ENCODE measurements at places on chromosomes 1 and 21.
A peak's percentile ranks its signal among the peaks of the same experiment; 100 is the strongest.

- peak; percentile 92 for DNase-seq
Measured at GRCh38 chr21:29145354-29145782, 14.9 kb downstream of the MAP3K7CL start.

DNA sequence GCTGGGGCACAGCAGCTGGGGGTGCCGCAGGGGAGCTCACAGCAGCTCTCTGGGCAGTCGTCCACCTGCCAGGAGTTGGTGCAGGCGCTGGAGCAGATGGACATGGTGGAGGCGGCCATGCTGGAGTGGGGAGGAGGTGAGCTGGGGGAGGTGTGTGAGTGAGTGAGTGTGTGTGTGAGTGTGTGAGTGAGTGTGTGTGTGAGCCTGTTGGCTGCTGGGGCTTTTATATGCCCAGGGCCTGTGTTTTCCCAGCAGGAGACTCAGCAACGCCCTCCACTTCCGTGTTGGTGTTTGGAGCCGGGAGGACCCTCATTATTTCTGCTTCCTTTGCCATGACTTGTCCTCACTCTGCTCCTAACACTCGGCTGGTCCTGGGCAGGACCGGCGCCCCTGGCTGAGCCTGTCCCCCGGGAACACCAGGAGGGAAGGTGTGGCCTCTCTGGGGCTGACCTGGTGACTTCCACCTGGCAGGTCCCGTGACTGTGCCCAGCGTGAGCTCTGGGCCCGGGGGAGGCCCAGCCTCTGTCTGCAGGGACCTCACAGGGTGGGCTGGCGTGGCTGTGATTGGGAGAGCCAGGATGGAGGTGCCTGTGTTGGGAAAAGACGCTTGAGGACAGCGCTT lies at the start of gene KRTAP10-2:
Gene KRTAP10-2, minus strand, starts transcription at position 166 of the 622 bp plus-strand sequence. Its CDS starts 47 bp downstream, at position 119.
- DNase-seq: no peak

DNA sequence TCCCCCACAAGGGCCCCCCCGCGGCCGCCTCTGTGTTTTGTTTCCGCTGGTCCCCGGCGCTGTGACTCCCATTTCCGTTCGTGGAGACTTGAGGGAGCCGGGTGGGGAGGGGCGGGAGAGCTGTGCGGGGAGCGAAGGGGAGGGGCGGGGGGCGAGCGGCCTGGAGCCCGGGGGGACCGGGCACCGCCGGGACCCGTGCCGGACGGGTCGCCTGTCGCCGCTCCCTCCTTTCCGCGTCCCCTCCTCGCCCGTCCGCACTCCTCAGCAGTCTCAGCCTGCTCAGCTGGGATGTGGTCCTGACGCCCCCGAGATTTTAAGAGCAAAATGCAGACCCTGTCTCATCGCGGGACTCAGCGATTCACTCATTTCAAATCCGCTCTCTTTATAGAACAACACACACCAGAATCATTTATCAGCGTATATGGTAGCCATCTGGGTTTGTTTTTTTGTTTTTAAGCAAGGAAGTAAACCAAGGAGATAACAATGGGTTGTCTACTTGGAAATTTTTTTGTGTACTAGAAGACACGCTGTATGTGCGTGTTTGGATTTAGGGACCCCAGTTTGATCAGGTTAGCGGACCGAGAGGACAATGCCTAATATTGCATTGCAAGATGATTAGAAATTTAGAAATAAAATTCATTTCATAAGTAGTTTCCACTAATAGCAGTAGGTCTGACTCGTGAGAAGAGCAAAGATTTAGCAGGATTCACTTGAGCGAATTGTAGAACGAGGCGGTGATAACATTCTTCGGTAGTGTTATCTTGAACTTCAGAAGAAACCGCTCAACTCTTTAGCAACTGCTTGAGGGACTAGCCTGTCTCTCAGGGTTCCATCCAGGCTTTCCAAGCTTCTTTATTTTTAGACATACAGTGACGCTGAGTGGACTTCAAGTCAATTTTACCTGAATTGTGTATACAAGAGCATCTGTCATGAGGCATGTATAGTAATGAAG lies 1.1 kb downstream of the GABPA start:
- DNase-seq: peak; percentile 85

GRCh38 chr1:237211031-237211430 lies 169.0 kb downstream of the RYR2 start:
- no peak for DNase-seq

GRCh38 chr21:17519965-17520609 lies 7.2 kb downstream of the CXADR start:
- DNase-seq: no peak

- DNase-seq: no peak
Measured at GRCh38 chr1:1847890-1848289, 43.0 kb downstream of the GNB1 start.

DNA sequence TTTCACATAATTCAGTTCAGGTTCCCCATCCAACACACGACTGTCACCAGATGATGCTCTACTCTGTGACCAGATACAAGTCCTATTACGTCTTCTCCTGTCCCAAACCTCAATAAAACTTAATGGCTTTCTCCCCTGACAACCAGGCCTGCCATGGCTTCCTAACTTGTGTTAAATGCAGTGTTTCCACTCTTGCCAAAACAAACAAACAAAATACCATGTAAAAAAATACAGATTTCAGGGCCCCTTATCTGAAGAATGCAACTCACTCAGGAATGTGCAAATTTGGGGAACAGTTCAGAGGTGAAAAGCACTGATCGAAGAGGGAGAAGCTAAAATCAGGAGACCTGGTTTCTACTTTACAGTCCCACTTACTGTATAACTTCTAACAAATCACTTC lies 863 bp upstream of the NUF2 start:
- DNase-seq: no peak
